ENCODE measurements at places on chromosomes 12 and 14.

GRCh38 chr12:107925125-107925524, 150.6 kb downstream of the ASCL4 start:
- no peak for DNase-seq

- DNase-seq = no peak
Measured at GRCh38 chr14:85532374-85533022, 2.6 kb downstream of the FLRT2 start.

DNA sequence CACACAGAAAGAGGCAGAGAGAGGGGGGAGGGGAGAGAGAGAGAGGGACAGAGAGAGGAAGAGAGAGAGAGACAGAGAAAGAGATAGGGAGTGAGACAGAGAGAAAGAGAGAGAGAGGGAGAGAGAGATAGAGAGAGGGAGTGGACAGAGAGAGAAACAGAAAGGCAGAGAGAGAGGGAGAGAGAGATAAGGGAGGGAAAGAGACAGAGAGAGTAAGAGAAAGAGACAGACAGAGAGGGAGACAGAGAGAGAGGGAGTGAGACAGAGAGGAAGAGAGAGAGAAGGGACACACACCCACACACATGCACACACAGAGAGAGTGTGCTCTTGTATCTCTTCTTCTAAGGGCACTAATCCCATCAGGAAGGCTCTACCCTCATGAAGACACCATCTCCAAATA, 103.2 kb upstream of the ESRRB start:
- DNase-seq = no peak

DNA sequence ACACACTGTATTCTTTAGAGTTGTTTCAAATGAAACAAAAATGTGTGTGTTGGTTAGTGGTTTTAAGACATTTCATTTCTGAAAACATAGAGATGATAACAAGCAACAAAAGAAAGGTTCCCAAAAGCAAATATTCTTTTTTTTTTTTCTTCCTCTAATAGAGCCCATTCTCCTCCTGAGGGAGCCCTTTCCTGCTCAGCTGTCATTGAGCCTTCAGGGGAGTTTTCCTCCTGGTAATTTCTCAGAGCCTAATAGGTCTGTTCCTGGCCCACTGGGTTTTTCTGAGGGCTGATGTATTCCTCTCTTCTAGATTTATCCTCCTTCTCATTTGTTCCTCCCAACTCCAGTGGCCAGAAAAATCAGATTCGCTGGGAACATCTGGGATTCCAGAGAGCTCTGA, 654.5 kb downstream of the NOVA1 start:
- DNase-seq = no peak

GRCh38 chr14:49427117-49427516, 159.1 kb downstream of the RPS29 start:
- no peak for DNase-seq

DNA sequence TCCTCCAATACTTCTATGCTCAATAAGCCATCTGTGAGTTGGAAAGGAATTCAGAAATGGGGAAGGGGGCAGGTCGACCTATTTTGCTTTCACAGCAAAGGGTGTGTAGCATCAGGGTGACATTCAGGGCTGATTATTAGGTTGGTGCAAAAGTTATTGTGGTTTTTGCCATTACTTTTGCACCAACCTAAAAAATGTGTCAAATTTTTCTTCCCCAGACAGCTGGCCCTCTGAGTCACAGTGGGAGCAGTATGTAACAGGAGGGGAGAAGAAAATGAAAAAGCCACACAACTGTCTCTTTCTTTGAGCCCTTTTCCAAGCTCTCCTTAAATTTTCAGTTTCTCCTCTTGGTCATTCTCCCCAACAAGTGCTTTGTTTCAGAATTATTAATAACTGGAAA, 47.1 kb upstream of the GZMB start:
- DNase-seq = no peak

DNA sequence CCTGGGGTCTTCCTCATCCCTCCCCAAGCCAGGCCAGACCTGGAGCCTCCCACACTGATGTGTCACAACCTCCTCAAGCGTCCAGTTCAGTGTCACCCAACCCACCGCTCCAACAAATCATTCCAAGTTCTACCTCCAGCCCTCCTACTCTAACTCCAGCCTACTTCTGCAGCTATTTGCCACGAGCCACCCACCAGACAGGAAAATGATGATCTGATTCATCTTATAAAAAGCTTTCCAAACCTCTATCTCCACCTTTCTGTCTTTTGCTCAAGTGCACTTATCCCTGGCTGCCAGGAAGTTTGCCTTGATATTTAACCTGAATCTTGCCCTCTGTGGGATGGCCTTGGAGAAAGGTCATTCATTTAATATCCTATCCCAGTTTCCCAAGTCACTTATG, 30.2 kb downstream of the SMUG1 start:
- no peak for DNase-seq

DNA sequence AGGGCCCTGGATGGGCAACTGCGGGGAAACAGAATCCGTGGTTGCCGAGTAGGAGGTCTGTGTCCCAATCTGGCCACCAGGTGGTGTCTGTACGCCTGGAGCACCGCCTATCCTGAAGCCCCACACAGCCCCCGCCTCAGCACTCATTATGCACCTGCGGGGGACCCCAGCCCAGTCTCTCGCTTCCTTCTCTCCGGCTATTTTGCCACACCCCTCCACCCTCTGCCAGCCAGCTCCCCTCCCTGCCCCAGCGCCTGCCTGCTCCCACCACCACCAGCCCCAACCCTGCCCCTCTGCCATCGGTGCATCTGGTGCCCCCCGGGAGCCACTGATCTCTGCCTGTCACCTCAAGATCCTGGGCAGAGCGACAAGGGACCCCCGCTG, 2.2 kb upstream of the NXPH4 start:
- peak; percentile 61 for DNase-seq

DNA sequence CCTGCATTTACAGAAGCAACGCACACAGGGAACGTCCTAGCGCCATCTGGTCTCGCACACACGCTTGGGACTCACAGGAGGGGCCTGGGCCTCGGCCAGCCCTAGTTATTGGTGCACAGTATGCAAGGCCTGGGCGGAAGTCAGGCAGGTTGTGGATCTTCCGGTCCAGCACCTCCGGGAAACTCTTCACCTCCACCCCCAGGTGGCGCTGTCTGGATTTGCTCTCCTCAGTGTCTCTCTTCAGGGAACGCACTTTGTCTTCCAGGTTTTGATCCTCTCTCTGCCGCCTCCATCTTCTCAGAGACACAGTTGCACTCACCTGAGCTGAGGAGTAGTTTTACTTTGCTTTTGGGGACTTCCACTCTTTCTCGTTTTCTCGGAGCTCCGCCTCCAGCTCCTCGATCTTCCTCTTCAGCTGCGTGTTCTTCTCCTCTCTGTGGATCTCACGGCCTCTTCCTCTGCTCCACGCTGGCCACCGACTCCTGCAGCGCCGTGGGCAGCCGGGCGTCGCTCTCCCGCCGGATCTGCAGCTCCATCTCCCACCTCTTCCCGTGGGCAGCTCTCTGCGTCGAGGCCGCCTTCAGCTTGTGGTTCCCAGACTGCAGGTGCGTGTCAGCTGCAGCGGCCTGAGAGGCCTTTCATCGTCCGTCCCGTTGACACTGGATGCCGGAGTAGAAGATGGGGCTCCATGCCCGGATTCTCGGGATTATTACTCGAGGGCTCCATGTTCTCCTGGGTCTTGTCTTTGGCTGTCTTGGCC, 933.8 kb downstream of the TMEM121 start:
- peak; percentile 48 for DNase-seq

- DNase-seq = no peak
Measured at GRCh38 chr14:58574623-58575022, 63.1 kb upstream of the DACT1 start.

- DNase-seq = no peak
Measured at GRCh38 chr14:63863004-63863403, 10.2 kb downstream of the SYNE2 start.

DNA sequence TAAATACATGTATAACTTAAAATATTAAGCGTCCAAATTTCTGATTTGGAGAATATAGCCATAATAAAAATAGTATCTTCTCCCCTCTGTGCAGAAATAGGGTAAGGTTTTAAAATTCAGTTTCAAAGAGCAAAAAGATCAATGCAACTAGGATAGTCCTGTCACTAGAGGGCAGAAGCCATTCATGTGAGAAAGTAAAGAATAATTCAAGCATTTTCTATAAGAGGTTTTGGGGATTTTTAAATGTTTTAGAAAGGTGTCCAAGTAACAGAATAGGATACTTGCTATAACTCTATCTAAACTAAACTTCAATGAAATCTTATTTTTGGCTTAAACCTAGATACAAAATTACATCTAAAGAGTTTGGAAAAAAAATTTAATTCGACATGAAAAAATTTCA, 50.3 kb downstream of the ADAMTS20 start:
- DNase-seq = no peak

DNA sequence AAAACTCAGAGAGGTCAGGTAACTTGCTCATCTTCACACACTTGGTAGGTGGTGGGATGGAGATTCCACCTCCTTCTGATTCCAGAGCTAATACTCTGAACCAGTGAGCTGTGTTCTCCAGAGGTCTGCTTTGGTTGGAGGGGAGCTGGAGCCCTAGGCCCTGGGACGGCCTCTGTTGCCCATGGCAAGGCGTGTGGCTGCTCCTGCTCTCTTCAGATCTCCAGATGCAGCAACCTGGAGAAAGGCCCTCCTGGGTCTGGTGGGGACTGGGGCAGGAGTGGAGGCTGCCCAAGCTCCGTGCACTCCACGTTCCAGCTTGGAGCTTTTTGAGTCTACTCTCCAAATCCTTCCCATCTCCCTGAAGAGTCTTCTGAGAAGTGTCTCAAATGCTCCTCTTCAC, 10.7 kb downstream of the CCND2 start:
- DNase-seq = no peak

GRCh38 chr12:13071305-13072280, 27.4 kb downstream of the FAM234B start:
- DNase-seq = no peak

DNA sequence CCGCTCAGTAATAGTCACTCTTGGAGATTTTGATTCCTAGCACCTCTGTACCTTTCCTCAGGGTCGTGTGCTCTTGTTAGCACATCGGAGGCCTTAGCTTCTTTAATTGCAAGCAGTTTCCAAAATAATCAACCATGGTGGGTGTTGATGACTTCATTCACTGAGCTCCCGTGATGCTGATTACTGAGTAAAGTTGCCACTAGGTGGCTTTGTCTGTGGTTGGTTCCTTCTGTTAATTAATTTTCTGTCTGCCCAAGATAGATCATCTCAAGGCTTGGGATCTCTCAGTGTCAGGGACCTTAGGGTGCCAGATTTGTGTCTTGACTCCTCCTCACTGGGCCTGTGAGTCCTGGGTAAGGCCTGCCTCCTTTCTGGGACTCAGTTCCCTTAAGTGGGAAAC, 54.3 kb downstream of the PTPN11 start:
- no peak for DNase-seq

DNA sequence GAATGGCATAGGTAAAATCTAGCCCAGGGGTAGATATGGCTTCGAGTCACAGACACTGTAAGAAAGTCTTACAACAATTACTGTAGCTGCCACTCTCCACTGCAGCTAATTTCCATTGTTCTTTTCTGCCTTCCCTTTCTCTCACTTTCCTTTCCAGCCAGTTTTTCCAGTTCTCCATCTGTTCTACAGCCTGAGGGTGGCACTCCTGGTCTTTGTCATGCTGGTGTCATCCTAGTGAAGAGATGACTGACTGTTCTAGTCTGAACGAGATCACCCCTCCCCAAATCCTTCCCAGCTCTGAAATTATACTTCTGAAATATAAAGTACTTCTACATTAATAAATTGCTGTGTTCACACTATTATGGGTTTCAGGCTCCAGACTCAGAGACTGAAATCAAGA, 74.2 kb upstream of the CSRP2 start:
- DNase-seq = no peak

GRCh38 chr12:107568718-107569117, 116.9 kb upstream of the PWP1 start:
- no peak for DNase-seq

DNA sequence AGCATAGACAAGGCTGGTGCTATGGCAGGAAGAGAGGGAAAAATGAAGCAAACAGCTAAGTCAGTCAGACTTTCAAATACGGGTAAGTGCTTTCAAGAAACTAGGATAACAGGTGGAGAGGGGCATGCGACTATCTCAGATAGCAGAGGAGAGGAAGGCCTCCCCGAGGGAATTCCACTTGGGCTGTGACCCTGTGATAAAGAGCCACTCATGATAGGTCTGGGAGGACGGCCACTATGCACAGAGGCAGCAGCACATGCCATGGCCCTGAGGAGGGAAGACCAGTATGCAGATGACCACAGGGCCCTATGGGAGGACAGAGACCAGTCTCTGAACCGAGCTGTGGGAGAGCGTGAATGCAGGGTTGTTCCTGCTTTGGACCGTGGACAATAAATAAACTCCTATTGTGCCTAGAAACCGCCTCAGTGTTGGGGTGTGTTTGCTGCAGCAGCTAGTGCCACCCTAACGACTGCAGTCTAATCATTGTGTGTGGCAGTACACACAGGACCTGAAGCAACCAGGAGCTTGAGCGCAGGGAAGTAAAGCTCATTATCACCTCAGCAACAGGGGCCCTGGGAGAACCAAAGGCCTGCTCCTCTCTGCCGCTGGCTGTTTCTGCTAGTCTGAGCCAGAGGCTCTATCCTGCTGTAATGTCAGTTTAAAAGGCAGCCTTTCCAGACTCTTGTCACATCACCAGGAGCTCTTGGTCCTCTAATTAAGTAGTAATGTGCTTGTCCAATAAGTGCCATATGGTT, 119.1 kb downstream of the CACNA1C start:
- no peak for DNase-seq

DNA sequence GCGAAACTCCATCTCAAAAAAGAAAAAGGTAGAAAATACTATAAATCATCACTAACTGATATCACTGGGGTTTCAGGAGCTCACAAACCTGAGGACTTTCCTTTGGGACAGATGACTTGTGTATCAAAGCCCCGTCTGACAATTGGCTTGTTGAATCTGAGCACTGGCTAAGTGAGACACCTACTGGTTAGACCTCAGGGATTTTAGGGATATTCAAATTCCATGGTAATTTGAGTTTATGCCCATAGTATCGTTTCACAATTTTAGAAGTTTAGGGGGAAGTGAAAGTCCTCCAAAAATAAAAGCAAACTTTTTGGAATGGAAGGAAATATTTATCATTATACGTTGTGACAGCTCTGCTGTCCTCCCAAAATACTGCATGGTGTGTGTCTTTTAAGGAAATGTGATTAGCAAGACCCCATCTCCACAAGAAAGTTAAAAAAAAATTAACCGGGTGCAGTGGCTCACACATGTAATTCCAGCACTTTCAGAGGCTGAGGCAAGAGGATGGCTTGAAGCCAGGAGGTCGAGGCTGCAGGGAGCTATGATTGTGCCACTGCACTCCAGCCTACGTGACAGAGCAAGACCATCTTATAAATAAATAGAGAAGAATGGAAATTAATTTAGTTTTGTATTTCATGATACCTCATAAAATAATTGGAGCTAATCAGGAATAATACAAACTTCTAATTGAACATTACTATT, 49.2 kb downstream of the FBXL14 start:
- DNase-seq = no peak

GRCh38 chr14:71932229-71932981, at the start of gene RGS6:
TSS of gene RGS6 (plus strand) at chr14:71932429.
- DNase-seq = no peak

GRCh38 chr12:59744564-59744963, 148.7 kb downstream of the SLC16A7 start:
- no peak for DNase-seq

- DNase-seq = no peak
Measured at GRCh38 chr14:95695913-95696312, 9.7 kb downstream of the TCL1B start.
